ENCODE measurements at places on chromosomes 6 and 20.

- peak; percentile 77 for DNase-seq
Observed at GRCh38 chr20:6908673-6909072, 141.2 kb downstream of the BMP2 start.

DNA sequence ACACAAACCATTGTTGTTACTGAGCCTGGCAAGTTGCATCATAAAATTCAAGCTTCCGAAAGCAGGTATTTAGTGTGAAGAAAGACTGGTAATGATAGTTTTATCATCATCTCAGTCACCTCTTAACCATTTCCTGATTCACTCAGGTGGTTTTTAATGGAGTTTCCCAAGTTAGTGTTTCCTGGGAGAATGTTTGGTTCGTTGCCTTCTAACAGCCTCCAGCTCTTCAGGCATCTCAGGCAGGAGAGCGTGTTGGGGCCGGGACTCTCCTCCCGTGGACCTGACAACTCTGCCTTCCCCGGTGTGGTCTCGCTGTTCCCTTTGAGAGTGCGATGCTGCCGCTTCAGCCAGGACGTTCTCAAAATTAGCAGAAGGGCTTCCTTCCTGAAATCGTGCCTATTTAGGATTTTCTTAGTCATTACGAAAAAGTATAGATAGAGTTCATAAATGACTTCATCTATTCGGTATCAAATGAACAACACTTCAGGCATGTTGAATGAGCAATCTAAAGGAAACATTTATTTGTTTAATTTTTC, 105.0 kb upstream of the QKI start:
- DNase-seq: no peak

DNA sequence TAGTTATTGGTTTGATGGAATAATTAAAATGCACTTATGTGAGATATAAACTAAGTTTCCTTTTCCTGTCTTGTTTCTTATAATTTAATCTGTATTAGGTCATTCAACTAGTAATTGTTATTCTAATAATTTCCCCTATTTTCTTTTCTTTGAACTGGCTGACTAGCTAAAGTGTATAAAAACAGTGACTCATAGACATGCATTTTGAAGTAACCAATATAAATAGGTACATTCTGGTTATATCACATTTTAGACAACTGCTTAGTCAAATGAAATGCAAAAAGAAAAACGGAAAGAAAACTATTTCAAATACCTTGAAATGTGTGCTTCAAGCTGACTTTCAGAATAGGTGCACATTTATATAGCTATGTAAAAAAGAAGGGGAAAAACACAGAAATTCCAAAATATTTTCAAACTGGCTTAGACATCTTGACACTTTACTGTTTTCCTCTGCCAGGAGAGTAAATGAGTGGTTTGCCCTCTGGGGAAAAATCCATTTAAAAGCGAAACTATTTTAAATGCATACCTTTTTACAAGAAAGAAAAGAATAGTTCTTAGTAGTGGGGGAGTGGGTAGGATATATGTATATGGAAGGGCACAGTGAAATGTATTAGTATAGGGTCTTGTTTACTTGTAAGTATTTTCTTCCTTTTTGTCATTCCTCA, 28.3 kb downstream of the KCNQ5 start:
- DNase-seq: no peak

DNA sequence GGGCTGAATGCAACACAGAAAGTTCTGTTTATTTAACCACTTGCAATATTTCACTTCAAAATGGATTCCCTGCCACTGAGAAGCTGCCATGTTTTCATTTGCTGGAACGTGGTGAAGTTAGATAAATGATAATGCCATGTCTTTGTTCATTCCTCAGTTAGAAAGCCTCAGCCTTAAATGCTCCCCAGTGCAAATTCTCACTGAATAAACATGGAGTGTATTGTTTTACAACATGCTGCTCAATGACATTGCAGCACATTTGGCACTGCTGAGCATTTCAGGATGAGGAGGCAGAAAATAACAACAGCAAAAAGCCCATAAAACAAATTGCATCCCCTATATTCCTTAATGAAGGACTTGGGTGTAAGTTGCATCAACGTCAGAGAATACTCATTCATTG, 913.8 kb upstream of the FLRT3 start:
- no peak for DNase-seq

- DNase-seq: no peak
Observed at GRCh38 chr6:16723402-16723801, 37.9 kb downstream of the ATXN1 start.

- no peak for DNase-seq
Observed at GRCh38 chr6:131014080-131014776, 48.8 kb downstream of the EPB41L2 start.

DNA sequence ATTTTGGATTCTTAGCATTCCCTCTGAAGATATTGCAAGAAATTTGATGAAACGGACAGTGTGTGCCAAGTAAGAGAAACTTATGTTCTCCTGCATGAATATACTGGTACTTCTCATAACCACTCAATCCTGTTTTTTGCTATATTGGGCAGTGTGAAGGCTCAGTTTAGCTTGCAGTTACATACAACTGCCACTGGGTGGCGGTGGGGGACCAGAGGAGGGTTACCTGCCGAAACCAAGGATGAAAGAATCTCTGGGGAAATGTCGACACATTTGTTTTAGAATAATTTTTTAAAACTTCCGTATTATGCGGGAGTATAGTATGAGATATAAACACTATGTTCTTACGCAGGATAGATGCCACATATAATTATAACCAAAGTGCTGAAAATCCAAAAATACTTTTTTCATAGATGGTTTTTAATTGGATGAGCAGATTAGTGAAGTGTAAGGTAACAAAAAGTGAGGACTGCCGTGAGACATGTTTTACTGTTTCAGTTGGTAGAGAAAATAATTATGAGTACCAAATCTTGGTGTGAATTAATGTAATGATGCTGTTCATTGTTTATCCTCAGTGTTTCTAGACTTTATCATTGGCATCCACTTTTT, 9.7 kb downstream of the TRMT11 start:
- DNase-seq: peak; percentile 67

- no peak for DNase-seq
Observed at GRCh38 chr20:31551163-31552081, 37.2 kb downstream of the HM13 start.

DNA sequence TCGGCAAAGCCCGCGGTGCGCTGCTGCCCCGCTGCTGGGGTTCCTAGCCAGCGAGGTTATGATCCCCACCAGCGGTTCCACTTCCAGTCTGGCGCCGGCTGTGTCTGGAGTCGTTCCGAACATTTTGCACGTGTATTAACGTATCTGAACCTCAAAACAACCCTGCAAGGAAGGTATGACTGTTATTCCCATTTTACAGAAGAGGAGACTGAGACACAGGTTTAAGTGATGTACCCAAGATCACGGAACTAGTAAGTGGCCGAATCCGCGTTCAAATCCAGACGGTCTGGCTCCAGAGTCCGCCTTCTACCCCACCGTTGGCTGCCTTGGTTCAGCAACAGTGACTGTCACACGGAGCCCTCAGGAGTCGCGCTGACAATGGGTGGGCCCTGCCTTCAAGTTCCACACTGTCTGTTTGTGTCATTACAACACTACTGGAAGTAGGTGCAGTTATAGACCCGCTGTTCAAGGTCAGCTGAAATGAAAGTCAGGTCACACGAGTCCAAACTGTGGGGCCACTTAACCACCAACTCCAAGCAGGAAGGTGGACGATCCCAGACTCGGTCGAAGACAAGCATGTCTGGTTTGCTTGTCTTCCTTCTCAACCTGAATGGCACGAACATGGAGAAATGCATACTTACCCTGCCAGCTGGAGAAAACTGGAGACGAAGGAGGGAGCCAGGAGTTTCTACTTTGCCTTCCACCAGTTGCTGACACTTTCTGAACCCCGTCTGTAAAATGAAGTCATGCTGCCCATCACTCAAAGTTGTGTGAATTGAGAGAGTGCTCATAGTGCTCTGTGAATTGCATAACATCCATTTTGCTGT, 803 bp upstream of the SRXN1 start:
- no peak for DNase-seq

- no peak for DNase-seq
Observed at GRCh38 chr20:59784365-59784764, 149.1 kb downstream of the SYCP2 start.

- no peak for DNase-seq
Observed at GRCh38 chr6:166251211-166251610, 57.0 kb downstream of the PRR18 start.

DNA sequence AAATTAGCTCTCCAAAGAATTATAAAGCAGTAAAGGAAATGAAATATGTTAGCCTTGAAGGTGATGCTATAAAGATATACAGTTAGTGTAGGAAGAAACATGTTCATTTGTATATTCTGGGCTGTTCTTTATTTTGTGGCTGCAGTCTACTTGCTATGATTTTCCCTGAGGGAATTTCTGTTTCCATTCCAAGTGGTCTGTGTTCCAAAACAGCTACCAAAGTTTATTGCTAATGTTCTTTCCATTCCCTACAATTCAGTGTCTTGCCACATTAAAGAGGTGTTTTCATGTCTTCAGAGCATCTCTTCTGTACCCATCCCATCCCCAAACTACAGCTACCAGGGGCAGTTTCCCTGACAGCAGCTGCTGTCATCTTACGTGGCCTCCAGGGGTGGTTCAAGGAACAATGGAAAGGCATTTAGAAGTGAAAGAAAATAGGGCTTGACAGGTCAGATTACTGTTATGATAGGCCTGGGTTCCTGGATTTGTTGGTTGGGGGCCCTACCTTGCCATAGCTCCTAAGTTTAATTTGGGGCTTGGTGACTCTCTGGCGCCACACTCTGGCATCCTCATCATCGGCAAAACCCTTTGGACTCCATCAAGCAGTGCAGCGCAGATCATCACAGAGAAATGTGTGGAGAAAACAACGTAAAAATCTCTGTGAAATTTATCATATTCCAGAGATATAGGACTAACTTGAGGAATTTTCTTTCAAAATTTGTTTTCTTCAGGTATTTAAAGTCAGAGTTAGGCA, 33.8 kb upstream of the AIG1 start:
- DNase-seq: peak; percentile 18

- DNase-seq: no peak
Observed at GRCh38 chr6:136361787-136362186, 72.1 kb upstream of the BCLAF1 start.

GRCh38 chr20:63295422-63295821, 2.4 kb downstream of the COL20A1 start:
- DNase-seq: no peak

DNA sequence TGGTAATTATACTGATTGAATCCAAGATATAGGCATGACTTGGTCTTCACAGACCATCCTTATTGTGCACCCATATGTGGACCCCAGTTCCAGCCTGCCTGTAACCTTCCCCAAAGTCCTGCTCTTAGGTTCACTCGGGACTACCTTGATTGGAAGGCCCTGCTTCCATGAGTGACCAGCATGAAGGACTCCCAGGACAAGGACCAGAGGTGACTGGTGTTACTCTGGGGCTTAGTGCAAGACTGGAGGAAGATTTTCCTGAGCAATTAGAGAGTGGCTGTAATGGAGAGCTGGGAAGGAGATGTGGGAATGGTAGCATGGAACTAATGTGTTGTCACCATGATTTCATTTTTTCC, 15.1 kb downstream of the BRD2 start:
- no peak for DNase-seq

GRCh38 chr20:4009309-4009708, 6.0 kb downstream of the RNF24 start:
- DNase-seq: no peak

- DNase-seq: no peak
Observed at GRCh38 chr6:151740820-151741219, 66.7 kb upstream of the ESR1 start.

- DNase-seq: no peak
Observed at GRCh38 chr20:23241416-23241815, 109.2 kb upstream of the NXT1 start.

DNA sequence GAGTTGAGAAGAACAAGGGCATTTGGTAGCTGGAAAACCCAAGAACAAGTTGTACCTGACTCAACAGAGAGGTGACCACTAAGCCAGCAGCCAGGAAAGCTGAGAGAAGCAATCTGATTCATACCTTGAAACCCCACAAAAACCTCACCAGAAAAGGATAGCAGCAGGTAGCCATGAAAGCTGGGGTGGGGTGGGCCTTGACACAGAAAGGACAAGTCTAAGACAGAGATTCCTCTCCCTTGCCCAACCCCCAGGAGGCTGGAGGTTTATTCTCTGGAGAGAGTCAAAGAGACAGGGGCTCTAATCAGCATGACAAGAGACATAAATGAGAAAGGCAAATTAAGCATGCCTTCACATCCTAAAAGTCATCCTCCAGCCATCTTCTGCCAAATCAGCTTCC, 151.7 kb upstream of the DST start:
- no peak for DNase-seq

GRCh38 chr6:122118945-122119506, 280.4 kb upstream of the HSF2 start:
- DNase-seq: no peak

- DNase-seq: no peak
Observed at GRCh38 chr6:155142168-155143028, 121.4 kb upstream of the CLDN20 start.

GRCh38 chr6:33640361-33640760, 19.2 kb downstream of the ITPR3 start:
- DNase-seq: no peak

- DNase-seq: no peak
Observed at GRCh38 chr20:53405139-53405538, 188.5 kb downstream of the ZNF217 start.

DNA sequence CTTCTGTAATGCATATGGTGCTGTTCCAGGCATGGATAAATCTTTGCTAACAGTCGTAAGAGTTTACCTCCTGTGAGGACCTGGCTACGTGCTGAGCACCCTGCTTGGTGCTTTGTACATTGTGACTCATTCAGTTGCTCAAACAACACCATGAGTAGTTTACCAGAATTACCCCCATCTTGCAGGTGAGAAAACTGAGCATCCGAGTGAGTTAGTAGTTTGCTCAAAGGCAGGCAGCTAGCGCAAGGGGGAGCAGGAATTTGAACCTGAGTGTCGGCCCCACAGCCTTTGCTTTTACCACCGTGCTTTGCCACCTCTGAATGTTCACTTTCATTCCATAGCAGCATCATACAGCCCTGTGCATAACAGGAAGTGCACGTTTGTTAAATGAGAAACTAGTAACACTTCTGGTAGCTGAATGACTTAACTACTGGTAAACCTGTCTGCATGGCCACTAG, 121.9 kb downstream of the MTHFD1L start:
- DNase-seq: no peak

DNA sequence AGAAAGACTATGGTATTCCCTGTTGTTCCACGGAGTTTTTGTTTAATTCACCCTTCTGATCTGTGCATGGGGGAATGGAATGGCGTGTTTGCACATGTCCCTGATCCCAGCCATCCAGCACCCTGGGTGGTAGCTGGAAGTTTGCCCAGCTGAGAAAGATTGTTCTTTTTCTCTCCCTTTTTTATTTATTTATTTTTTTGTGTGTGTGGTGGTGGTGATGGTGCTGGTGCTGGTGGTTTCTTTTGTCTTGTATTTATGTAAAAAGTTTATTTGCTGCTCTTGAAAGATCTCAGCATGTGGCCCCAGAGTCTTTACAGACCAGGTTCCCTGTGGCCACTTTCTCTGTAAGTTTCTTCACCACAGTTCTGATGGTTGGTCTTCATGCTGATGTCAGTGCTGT, 372.6 kb downstream of the UTRN start:
- no peak for DNase-seq

- no peak for DNase-seq
Observed at GRCh38 chr6:155162682-155163081, 101.1 kb upstream of the CLDN20 start.

- no peak for DNase-seq
Observed at GRCh38 chr6:12069891-12070529, 57.9 kb downstream of the HIVEP1 start.

Measured in NCI-H524 (cell line).